SHP77 (cell line): ENCODE measurements at places on chromosomes 3 and 15.
A peak's percentile ranks its signal among the peaks of the same experiment; 100 is the strongest.

GRCh38 chr3:41362638-41363559 is 163.6 kb downstream of the CTNNB1 start:
- DNase-seq = no peak

DNA sequence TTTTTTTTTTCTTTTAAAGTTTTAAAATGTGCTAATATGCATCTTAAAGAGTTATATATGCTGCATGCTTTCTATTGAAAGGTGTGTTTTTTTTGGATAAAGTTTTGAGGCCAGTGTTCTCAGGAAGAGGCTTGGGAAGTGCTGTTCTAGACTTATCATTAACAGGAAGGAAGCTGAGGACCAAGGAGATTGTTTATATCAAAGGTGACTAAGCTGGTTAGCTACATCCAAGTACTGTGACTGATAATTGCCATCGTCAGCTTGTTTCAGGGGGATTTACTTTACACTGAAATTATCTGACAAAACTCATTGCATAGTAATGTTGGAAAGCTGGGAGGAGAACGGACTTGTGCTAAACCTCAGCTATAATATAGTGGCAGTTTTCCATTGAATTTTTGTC is 36.3 kb upstream of the UTS2B start:
- DNase-seq = no peak

DNA sequence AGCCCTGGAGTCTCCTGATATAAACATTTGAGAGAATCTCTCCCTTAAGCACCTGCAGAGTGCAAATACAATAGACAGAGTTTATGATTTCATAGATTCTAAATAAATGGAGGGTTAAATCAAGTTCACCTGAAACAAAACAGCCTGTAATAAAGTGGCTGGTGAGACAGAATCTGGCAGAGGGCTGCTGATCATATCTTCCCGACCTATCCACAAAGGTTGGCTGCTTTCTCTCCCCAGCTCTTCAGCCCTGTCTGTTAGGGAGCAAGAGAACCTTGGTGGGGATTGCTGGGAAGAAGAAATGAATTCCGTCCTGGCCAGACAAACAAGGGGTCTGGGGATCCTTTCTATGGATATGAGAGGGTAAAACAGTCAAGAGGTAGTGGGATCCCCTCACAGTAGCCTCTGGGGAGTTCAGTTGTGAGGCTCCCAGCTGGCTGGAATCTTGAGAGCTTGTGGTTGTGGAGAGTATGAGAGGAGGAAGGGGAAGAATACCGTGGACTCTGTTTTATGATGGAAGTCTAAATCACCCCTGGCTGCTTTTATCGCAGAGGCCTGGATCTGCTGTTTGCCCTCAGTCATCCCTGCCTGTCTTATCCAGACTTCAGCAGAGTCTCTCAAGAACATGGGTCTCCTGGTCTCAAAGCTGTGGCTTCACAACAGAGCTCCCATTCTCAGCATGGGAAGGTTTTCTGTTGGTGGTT is 451.3 kb downstream of the NTRK3 start:
- DNase-seq = no peak

GRCh38 chr3:158911586-158911985 is 109.7 kb downstream of the MFSD1 start:
- peak; percentile 86 for DNase-seq

DNA sequence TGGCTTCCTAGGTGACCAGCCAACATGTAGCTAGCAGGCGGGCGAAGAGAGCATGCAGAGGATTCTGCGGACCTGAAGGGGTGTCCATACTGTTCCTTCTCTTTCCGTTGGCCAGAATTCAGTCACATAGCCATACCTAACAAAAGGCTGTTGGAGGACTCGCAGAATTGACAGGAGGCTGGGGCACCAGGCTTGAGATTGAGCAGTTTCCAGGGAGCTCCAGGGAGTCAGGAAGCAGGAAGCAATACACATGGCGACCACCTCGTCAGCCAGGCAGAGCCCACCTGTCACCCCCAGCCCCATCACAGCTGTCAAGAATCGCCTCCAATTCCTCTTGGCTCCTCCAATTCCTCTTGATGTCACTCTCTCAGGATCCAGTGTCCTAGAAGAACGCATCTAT is 13.2 kb upstream of the DNAJA4 start:
- no peak for DNase-seq

- DNase-seq = no peak
These were observed 510.8 kb downstream of the GABRG3 start for GRCh38 chr15:27481768-27482167.
